ENCODE measurements at places on chromosomes 1 and 21.

GRCh38 chr1:201383647-201384405 is 6.3 kb upstream of the TNNT2 start:
- no peak for DNase-seq

DNA sequence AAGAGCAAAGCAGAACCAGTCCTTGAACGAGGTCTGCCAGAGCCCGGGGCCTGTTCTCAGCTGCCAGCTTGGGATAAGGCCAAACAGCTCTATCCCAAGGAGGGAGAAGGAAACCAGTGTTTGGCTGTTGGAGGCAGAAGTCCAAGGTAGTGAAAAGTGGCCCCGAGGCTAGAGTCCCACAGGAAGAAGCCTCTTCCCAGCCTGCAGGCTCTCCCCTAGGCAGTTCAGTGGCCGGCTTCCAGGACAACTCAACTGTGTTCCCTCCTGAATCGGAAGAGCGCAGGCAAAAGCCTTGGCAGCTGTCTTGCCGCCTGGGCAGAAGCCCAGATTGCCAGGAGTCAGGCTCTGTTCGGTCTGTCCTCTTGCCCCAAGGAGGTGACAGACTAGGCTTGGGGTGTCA is 19.3 kb downstream of the QSOX1 start:
- no peak for DNase-seq

DNA sequence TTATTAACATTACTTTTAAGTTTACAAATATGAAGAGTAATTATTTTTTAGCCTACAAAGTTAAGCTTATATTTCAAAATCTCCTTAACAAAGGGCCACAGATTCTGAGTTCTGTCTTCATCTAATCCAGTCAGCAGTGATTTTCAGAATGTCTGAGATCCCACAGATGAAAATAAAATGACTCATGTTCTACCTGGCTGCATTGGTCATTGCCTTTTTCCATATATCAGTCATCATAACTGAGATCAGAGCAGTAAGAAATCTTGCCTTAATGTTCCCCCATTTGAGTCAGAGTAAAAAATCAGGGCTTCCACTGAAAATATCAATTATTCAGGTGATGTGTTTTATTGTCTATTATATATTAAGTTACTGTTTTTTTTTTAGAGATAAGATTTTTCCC is 416.1 kb downstream of the MRPL39 start:
- no peak for DNase-seq

- no peak for DNase-seq
Measured at GRCh38 chr1:54809496-54810074, 8.5 kb upstream of the TTC22 start.

GRCh38 chr1:37858931-37859506 is 373 bp downstream of the MTF1 start:
- DNase-seq, result no peak

All from iPS-NIHi11 (cell line).